ENCODE measurements at places on chromosomes 6 and 20. TPM values are rescaled to one million over a fixed set of nuclear protein-coding genes. Genes with fewer than 3 reads are reported as not detected.

The WFDC12 gene
- total RNA-seq: 1.0 TPM

The DCDC2 gene
- 0.19 TPM for total RNA-seq

The VSX1 gene
- 0.09 TPM for total RNA-seq

The FRK gene
- total RNA-seq: 0.80 TPM

The EYA2 gene
- 11.1 TPM for total RNA-seq

DNA sequence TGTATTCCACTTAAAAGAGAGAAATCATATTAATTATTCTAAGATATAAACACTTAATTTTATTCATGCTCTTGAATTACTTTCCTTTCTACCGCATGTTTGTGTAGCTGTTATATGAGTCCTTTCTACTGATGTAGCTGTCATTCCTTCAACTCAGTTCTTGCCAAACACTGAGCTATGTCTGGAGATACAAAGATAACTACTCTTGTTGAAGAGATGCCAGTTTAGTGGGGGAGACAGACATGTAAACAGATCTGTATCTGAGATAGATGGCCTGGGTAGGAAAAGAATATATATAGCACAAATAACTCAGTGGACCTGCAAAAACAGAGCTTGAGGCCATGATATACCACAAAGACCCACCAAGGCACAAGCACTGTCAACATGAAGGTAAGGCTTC is 157.3 kb downstream of the BTBD9 start:
- DNase-seq: no peak

- no peak for DNase-seq
Measured at GRCh38 chr6:69780585-69781178, 16.1 kb downstream of the LMBRD1 start.

DNA sequence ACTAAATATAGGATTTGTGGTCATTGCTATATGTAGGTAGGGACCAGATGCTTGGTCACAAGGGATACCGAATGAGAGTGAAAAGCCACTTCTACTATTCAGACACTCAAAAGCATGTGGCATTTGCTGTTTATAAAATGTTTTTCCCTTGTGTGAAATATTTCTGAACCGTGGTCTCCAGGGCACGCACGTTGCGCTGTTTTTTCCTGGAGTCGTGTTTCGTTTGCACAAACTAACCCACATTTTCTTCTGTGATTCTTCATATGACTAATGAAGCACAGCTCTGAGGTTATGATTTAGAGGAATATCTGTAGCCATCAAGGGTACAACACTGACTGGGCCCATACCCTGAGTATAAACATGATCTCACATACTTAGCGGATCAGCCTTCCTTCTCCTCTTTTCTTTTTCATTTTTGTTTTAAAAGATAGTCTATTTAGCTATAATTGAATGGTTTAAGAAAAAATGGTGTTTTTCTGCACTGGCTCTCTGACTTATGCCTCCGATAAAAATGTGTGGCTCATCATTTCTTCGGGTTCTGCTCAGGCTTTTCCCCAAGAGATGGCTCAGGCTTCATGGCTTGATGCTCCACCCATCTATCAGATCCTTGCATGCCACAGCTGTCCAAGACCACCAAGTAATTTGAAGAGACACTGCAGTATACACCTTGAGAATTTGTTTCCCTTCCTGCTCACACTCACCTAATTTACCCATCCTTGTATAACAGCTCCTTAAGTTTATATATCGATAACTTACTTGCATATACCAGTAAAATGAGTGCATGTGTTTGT is 59.9 kb upstream of the HBS1L start:
- no peak for DNase-seq

- DNase-seq: no peak
Measured at GRCh38 chr20:19552221-19553180, 205.6 kb upstream of the RIN2 start.

GRCh38 chr20:53828682-53829254 is 235.1 kb upstream of the ZNF217 start:
- no peak for DNase-seq

DNA sequence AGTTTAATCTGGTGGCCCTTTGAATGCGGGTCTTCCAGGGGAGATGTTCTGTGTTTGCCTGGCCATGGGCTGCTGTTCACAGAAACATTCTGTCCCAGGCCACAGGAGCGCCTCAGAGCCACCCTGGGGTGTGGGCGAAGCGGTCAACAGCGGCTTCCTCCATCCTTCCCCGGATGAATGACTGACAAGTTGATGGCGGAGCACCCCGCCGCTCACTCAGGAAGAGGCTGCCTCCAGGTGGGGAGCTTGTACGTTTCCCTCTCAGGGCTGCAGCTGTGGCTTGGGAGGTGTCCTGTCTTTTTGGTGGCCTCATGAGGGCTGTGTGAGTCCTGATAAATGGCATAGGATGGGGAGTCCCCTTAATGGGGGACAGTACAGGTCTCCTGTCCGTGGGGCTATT is 178.4 kb downstream of the NRN1 start:
- DNase-seq: no peak

- DNase-seq: no peak
Measured at GRCh38 chr6:85576476-85576875, 17.2 kb downstream of the SNX14 start.
